ENCODE measurements at places on chromosomes 1 and 21.

DNA sequence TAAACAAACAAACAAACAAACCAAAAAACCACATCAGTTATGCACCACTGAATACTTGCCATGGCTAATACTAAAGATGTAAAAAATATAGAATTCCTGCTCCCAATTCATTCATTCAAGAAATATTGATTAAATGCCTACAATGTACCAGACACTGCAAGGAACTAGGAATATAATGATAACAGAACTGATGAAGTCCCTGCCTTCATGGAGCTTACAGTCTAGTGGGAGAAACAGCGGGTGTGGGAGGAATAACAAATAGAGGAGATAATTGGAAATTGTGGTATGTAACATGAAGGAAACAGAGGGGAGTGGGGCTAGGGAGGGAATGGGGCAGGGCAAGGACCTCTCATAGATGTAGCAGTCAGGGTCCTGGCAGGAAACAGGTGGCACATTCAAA, 58.6 kb upstream of the NBL1 start:
- DNase-seq: no peak

DNA sequence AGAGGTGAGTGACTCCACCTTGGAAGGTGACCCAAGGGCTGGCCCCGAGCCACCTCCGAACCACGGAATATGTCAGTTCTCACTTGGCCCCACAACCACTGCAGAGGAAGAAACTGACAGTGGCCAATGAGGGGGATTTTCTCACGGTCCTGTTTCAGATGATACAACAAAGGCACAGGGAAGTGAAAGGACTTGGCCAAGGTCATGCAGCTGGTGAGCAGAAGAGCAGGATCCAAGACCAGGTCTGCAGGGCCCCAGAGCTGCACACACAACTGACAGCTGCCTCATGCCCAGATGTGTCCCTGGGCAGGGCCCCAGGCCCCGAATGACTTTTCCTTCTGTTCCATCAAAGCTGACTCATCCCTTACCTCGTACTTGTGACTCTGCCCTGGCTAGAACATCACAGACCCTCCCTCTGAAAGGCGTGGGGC, 25.8 kb upstream of the EVA1B start:
- DNase-seq: no peak

DNA sequence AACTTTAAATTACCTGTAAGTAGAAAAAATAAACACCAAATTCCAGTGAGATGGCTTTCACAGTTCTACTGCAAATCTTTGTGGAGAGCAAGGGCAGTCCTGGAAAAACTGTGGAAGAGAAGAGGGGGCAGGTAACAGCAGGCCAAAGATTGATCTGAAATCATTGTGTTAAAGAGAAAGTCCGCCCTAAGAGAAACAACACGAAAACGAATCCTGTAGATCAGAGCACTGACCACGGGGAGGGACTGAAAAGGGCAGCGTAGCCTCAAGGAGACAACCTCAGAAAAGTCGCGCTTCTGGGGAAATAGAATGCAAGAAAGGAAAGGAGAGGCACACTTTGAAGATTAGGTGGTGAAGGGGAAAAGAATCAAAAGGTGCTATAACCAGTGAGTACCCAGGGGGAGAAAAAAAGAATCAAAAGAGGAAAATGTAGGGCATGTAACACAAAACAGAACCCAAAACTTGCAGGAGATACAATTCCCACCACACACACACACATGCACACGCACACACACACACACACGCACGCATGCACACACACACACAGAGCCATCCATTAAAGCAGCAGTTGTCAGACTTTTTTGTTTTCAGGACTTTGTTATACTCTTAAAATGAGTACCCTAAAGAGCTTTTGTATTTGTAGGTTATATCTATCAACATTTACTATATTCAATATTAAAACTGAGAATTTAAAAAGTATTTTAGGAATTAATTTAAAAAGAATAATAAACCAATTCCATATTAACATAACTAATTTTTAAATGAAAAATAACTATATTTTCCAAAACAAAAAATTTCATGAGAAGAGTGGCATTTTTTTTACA, 28.0 kb upstream of the KLF17 start:
- no peak for DNase-seq

DNA sequence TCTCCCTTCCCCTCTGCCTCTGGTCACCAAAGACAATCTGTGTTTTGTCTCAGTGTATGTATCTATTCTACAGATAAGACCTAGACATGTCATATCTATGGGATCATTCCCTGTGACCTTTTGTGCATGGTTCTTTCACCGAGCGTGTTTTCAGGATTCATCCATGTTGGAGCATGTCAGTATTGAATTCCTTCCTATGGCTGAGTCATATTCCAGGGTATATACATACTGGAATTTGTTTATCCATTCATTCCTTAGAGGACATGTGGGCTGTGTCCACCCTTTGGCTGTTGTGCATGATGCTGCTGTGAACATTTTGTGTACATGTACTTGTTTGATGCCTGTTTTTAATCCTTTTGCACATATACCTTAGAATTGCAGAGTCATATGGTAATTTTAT, 69.9 kb downstream of the NFASC start:
- DNase-seq: no peak

DNA sequence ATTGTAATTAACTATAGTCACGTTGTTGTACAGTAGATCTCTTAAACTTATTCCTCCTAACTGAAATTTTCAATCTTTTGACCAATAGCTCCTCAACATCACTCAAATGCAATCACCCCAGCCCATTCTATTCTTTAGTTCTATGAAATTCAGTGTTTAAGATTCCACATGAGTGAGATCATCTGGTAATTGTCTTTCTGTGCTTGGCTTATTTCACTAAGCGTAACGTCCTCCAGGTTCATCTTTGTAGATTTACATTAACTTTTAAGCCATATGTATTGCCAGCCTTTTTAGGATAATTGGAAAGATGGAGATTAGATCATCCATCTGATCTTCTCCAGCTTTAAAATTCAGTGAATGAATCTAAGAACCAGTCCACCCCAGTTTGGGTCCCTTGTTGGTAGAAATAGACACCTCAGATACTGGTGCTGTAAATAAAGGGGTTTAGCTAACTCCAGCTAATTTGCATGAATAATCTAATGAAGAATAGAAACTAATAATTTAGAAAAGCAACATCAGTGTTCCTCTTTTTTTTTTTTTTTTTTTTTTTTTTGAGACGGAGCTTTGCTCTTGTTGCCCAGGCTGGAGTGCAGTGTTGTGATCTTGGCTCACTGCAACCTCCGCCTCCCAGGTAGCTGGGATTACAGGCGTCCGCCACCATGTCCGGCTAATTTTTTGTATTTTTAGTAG, 7.0 kb downstream of the S100A10 start:
- no peak for DNase-seq

- DNase-seq: no peak
Measured at GRCh38 chr21:35738347-35738961, 321.9 kb downstream of the SETD4 start.

DNA sequence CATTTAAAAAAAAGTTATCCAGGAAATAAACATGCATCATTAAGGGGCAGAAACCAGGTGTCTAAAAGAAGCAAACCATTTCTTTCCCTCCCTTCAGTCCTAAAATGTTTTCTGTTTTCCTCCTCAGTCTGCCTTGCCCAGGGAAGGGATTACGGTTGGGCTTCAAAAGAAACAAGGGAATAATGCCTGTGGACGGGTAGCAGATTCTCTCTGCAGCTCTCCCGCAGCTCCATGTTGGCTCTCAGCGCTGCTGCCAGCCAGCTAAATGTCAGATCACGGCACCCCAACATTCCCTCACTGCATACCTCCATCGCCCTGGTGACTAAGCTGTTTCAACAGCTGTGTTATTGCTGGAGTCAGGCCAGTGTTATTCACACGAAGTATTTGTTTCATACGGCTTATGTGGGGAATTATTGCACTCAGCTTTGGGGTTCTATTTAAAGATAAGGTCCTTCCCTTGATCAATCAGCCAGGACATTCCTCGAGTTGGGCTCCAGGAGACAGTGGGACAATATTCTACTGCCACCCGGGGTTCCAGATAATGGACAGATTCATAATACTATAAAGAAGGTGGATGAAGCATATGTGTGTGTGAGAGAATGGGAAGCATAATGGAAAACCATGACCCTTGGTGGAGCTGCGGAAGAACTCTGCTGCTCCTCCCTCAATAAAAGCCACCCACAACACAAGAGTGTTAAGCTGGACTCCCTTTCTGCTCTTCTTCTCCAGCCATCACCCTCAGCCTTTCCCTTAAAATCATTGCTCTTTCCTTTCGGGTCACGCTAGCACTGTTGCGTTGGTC, 58.2 kb downstream of the WLS start:
- peak; percentile 28 for DNase-seq

GRCh38 chr1:198929111-198929604, 290.3 kb downstream of the PTPRC start:
- DNase-seq: no peak

Data from mesothelial cell of epicardium (in vitro differentiated cells).